ENCODE measurements at places on chromosomes 1 and 21. TPM values are rescaled to one million over a fixed set of nuclear protein-coding genes. Genes with fewer than 3 reads are reported as not detected.

Gene CCDC27
- not detected for total RNA-seq

Gene ABCA4
- not detected for total RNA-seq

Gene SMPDL3B
- not detected for total RNA-seq

- no peak overlapping the region for H3K27ac ChIP-seq
- no peaks in the 10 kb centered on the region for H3K27me3 ChIP-seq
- no peaks in the 10 kb centered on the region for H3K36me3 ChIP-seq
These were observed 33.0 kb downstream of the EPHA2 start for GRCh38 chr1:16122916-16123315.

- H3K27ac ChIP-seq = no peak overlapping the region
- no peak for DNase-seq
- H3K4me3 ChIP-seq = no peak overlapping the region
- no peaks in the 10 kb centered on the region for H3K36me3 ChIP-seq
- H3K4me1 ChIP-seq = no peaks in the 10 kb centered on the region
These were observed 336.3 kb downstream of the PBX1 start for GRCh38 chr1:164895026-164895912.

GRCh38 chr1:38833146-38833545, 26.4 kb downstream of the RRAGC start:
- no peaks in the 10 kb centered on the region for H3K27me3 ChIP-seq
- no peaks in the 10 kb centered on the region for H3K4me1 ChIP-seq
- no peak for DNase-seq
- no peak overlapping the region for H3K27ac ChIP-seq
- H3K36me3 ChIP-seq = peaks cover 3% of the 10 kb centered on the region
- no peak overlapping the region for H3K4me3 ChIP-seq

DNA sequence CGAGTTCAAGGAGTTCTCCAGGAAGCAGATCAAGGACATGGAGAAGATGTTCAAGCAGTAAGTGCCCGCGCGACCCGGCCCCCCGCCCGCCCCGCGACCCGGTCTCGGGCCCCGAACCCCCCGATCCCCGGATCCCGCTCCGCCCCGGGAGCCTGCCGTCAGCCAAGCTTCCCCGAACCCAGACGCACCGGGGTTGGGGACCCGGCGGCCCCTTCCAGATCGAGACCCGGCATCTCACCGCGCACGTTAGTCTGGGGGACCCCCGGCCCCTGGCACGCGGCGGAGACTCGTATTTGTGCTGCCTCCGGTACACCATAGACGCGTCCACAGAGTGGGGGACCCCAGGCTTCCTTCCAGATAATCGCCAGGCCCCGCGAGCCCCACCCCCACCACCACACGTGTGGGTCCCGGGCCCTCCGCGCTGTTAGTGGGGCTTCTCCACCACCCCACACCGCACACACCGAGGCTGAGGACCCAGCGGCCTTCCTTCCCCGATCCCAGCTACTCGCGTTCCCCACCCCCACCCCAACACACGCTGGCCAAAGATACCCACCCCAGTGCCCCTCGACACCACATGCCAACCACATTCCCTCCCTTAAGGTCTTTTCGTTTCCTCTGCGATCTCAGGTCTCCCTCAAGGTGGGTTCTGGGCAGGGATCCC, 665 bp downstream of the EFHD2 start:
- H3K27me3 ChIP-seq = no peaks in the 10 kb centered on the region
- H3K4me3 ChIP-seq = peak overlapping the region; percentile 80
- peak; percentile 59 for DNase-seq

DNA sequence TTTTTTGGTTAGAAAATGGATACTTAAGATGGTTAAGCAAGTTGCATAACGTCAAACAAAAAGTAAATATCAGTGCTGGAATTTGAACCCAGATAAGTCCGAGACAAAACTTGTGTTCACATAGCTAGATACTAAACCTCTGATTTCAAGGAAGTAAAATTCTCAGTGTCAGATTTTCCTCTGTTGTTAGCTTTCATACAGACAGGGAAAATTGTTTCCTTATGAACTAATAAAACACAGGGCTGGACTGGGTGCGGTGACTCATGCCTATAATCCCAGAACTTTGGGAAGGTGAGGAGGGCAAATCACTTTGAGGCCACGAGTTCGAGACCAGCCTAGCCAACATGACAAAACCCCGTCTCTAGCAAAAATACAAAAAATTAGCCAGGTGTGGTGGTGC, 51.3 kb downstream of the PCNX2 start:
- H3K27me3 ChIP-seq = no peaks in the 10 kb centered on the region
- no peaks in the 10 kb centered on the region for H3K36me3 ChIP-seq
- H3K27ac ChIP-seq = no peak overlapping the region
- H3K4me3 ChIP-seq = no peak overlapping the region

- H3K27ac ChIP-seq = no peak overlapping the region
- no peaks in the 10 kb centered on the region for H3K27me3 ChIP-seq
- H3K36me3 ChIP-seq = no peaks in the 10 kb centered on the region
- no peaks in the 10 kb centered on the region for H3K4me1 ChIP-seq
- no peak for DNase-seq
These were observed 47.3 kb downstream of the RAP1GAP start for GRCh38 chr1:21621761-21622436.

DNA sequence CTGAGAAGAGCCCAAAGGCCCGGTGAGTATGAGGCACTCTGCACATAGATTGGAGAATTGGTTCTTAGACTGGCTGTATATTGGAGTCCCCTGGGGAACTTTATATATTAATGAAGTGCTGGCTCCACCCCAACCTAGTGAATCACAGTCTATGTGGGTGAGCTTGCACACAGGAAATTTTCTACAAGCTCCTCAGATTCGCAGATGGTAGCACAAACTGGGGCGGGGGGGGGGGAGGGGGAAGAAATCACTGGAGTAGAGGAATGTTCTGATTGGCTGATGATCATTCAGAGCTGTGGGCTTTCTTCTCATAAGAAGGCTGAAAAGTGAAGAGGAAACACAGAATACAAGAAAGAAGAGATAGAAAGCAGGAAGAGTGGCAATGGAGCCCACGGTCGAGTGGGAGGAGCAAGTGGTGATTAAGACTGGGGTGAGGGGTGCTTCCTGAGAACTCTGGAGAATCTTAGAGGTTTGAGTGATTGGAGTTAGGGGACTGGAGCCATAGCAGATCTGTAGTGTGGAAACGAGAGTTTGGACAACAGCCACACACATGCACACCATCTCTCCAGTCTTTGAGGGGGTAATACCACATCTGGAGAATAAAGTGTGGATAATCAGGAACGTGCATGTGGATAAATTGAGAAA, 465.9 kb upstream of the DAB1 start:
- no peaks in the 10 kb centered on the region for H3K36me3 ChIP-seq
- no peaks in the 10 kb centered on the region for H3K27me3 ChIP-seq
- H3K27ac ChIP-seq = no peak overlapping the region
- H3K4me1 ChIP-seq = no peaks in the 10 kb centered on the region
- H3K4me3 ChIP-seq = no peak overlapping the region

- DNase-seq = no peak
- peaks cover 38% of the 10 kb centered on the region for H3K36me3 ChIP-seq
- peaks cover 19% of the 10 kb centered on the region for H3K4me1 ChIP-seq
- H3K27ac ChIP-seq = no peak overlapping the region
These were observed 20.2 kb downstream of the NUAK2 start for GRCh38 chr1:205301205-205301821.

DNA sequence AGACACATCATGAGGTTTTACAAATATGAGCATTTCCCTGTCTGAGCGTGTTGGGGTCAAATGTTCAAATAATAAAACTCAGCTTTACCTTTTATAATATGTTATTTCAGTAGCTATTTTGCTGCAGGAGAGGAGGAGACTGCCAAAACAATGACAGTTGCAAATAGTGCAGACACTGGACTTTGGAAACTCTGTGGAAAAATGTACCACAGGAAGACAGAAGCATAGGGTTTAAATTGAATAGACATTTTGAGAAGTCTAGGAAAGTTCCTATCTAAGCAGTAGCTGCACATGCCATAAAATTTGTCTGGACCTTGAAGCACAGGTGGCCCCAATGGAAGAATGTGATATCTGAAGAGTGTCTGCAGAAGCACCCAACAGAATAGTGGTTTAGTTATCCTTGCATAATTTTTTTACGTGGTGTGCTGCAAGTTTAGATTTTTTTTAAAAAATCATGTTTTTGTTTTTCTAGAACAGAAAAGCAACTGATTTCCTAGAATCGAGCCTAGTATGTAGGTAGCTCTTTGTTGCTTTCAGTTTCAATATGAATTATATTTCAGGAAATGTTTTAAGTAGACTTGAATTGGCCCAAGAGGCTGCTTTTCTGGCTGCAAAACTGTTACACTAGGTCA, 14.0 kb upstream of the GBP5 start:
- peaks cover 62% of the 10 kb centered on the region for H3K4me1 ChIP-seq
- DNase-seq = peak; percentile 39
- H3K27ac ChIP-seq = peak overlapping the region; percentile 49
- H3K27me3 ChIP-seq = no peaks in the 10 kb centered on the region
- H3K36me3 ChIP-seq = no peaks in the 10 kb centered on the region

DNA sequence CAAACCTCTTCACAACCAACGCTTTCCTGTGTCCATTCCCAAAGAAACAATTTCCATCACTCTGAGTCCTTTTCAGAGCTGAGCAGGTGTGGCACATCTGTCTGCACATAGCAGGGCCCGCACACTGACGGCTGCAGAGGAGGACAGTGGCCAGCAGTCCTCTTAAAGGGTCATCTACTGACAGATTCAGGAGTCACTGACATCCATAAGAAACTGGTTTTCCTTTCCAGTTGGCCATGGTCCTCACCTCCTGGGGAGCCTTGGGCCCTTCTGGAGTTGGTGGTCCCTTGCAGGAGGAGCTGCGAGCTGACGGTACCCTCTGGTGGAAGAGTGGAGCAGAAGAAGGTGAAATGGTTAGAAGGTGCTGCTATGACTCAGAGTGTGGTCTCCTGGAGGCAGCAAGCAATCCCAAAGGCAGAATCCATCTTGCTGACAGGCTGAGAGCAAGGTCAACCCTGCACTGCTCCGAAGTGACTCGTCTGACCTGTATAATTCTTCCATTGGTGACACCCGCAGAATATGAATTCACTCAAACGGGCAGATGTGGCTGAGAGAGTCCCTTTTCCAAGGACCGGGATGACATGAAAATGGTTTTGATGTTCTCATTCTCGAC, 278.5 kb upstream of the C1orf174 start:
- no peaks in the 10 kb centered on the region for H3K27me3 ChIP-seq
- H3K36me3 ChIP-seq = no peaks in the 10 kb centered on the region
- H3K4me1 ChIP-seq = no peaks in the 10 kb centered on the region
- H3K27ac ChIP-seq = no peak overlapping the region
- DNase-seq = no peak
- no peak overlapping the region for H3K4me3 ChIP-seq

DNA sequence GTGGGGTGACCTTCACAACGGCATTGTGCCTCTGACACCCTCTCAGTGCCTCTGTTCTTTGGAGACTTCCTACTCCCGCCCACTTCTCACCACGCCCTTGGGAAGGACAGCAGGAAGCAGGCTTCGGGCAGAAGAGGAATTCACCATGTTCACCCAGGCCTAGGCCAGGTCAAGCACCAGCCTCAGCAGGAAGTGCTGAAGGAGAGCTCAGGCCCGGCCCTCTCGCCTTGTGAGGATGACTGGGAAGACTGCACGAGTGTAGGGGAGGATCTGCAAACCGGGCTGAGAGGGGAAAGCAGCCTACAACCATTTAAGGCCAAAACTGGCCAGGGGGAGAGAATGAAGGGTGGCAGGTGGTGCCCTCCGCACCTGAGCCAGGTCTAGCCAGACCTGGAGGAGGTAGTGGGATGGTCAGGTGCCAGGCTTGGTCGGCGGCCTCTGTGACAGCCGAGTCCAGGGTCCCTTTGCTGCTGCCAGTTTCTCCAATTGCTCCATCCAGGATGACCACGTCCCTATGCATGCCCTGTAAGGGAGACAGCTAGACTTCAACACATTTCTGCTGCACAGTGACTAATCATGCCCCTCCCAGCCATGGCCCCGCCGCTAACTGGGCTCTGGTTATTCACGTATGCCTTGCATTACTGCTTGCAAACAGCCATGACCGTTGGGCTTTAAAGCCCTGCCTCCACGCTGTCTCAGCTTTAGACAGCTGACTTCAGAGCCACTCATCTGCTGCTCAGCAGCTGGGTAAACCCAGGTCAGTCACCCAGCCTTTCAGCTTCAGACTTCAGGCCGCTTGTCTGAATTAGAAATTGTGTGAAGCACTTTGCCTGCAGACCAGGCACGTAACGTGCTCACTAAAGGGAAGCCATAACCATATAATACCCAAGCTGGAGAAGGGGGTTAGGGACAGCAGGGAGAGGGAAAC, 8.9 kb downstream of the MRTO4 start:
- H3K27ac ChIP-seq = no peak overlapping the region
- no peaks in the 10 kb centered on the region for H3K4me1 ChIP-seq
- DNase-seq = no peak
- no peak overlapping the region for H3K4me3 ChIP-seq
- no peaks in the 10 kb centered on the region for H3K27me3 ChIP-seq
- H3K36me3 ChIP-seq = peaks cover 15% of the 10 kb centered on the region
